ENCODE measurements at places on chromosomes 1 and 21.

GRCh38 chr21:38183961-38184360, 72.8 kb upstream of the KCNJ15 start:
- peak; percentile 42 for DNase-seq

- DNase-seq, result no peak
Measured at GRCh38 chr1:75630004-75630594, 19.2 kb upstream of the SLC44A5 start.

GRCh38 chr1:207393610-207394009, 60.5 kb upstream of the CR2 start:
- no peak for DNase-seq

- no peak for DNase-seq
Measured at GRCh38 chr1:15180189-15180588, 26.6 kb downstream of the TMEM51 start.

- peak; percentile 56 for DNase-seq
Measured at GRCh38 chr1:165073185-165074007, 283.1 kb downstream of the LMX1A start.

Data from KBM-7 (cell line).